ENCODE measurements at places on chromosomes 2 and 18.
A peak's percentile ranks its signal among the peaks of the same experiment; 100 is the strongest.

DNA sequence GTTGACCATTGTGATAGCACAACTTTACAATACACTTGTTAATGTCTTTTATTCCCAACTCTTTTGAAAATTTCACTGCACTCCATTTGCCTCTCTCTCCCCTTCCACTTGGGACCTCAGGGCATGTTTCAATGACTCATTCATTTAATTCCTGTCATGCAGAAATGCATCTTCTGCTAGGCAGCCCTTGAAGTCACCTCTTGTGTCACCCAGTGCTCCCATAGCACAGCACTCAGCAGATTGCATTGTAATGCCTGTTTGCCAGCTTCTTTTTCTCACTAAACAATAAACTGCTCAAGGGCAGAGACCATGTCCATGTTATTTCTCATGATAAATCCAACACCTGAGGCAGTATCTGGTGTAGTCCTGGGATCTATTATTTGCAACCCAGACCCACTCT lies 85.9 kb upstream of the ACSL3 start:
- DNase-seq: peak; percentile 84

- DNase-seq: no peak
Observed at GRCh38 chr2:207876842-207877535, 107.3 kb upstream of the FZD5 start.

DNA sequence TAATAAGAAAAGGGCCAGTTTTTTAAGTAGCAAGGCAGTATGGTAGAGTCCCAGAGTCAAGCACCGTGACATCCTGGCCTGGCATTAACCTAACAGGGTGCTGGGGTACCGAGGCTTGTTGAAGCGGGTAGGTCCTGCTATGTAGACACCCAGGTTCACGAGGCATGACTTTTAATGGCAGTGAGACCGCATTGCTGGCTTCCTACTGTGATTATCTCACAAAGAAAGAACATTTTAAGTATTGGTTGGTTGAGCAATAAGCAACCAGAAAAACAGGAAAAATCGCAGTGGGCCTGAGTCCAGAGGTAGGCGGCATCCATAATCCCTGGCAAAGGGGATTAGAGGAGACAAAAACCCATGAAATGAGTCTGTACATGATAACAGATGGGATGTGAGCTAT lies 927.9 kb upstream of the ACVR2A start:
- DNase-seq: no peak

DNA sequence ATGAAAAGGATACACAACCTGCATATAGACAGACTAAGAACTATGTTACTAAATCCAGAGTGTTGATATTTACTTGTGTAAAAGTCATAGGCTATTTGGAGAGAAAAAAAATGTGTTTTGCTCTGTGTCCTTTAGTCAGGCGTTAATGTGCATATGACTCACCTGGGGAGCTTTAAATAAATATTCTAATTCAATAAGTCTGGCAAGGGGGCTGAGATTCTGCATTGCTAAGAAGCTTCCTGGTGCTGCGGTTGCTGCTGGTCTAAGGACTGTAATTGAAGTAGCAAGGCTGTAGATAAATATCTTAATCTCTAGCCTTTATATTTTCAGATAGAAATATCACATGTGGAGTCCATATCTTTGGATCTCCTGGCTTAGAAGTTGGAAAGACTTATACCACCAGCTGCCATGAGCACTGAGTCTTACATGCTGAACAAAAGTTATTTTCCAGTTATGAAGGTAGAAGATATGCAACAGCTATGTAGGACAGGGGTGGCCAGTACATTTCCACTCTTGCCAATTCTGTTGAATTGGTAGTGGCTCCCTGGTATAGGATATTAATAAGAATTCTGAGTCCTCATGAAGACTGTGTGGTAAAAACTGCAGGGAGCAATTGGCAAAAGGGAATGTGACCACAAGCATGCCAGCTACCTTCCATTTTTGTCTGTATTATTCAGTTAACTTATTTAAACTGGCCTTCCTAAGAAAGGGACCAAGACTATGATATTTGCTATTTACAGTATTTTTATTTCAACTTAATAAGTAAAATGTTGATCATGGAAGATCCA lies 4.8 kb downstream of the SPAG16 start:
- no peak for DNase-seq

DNA sequence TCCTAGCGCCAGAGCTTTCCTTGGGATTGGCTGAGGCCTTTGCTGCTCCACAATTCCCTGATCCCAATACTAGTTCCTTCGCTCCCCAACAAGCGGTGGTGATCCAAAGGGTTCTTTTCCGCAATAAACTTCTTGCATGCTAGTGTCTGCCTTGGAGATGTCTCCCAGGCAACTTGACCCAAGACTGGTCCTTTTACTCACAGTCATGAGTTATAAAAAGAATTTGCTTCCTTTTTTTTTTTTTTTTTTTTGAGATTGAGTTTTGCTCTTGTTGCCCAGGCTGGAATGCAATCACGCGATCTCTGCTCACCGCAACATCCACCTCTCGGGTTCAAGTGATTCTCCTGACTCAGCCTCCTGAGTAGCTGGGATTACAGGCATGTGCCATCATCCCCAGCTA lies 89.8 kb upstream of the SP3 start:
- DNase-seq: no peak

- no peak for DNase-seq
Observed at GRCh38 chr2:205024822-205025518, 479.7 kb downstream of the PARD3B start.

Data from NCI-H345 (cell line).